Left lung (tissue), 14 donors: ENCODE measurements at places on chromosomes 4 and X.
A peak's percentile ranks its signal among the peaks of the same experiment; 100 is the strongest.

DNA sequence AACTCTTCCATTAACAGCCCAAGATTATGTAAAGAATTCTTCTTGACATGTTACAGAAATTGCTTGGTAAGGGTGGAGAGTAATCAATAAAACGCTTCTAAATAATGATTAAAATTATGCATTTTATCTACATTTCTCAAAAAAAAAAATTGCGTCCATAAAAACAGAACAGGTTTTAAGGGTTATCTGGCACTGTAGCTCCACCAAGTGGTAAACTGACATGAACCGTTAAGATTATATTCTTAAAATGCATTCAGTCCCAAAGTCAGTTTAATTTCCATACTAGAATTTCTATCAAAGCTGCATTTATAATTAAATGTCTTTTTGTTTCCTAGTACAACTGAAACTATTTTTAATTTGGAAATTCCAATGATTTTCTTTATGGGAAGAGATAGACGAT is 214.0 kb upstream of the UGT8 start:
- peak; percentile 53 for DNase-seq

GRCh38 chr4:1365271-1366178 is 18.5 kb downstream of the UVSSA start:
- peak; percentile 34 for DNase-seq

DNA sequence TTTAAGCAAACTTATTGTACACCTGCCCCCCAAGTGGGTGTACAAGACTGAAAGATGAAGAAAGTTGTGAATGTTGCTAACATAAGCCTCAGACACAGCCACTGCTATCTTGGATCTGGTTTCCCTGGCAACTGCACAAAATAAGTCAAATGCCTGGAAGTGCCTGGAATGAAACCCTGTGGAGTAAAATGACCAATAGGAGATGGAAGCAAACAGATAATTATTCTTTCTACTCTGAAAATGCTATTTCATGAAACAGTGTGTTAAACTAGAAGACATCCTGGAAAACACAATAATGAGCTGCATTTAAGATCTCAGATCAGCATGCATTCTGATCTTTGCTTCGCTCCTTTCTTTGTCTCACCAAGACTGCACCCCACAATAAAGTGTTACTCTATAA is 1016.0 kb downstream of the ARAP2 start:
- peak; percentile 2 for DNase-seq

DNA sequence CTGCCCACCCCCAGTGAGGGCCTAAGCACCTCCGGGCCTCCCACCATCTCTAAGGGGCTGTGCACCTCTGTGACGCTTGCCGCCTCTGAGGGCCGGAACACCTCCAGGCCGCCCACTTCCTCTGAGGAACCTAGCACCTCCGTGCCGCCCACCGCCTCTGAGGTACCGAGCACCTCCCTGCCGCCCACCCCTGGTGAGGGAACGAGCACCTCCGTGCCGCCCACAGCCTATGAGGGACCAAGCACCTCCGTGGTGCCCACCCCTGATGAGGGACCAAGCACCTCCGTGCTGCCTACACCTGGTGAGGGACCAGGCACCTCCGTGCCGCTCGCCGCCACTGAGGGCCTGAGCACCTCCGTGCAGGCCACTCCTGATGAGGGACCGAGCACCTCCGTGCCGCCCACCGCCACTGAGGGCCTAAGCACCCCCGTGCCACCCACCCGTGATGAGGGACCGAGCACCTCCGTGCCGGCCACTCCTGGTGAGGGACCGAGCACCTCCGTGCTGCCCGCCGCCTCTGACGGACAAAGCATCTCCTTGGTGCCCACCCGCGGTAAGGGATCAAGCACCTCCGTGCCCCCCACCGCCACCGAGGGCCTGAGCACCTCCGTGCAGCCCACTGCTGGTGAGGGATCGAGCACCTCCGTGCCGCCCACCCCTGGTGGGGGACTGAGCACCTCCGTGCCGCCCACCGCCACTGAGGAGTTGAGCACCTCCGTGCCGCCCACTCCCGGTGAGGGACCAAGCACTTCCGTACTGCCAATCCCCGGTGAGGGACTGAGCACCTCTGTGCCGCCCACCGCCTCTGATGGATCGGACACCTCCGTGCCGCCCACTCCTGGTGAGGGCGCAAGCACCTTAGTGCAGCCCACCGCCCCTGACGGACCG is 977 bp downstream of the MAGEE1 start:
- DNase-seq, result no peak

- no peak for DNase-seq
Observed at GRCh38 chr4:56181140-56181953, 205.9 kb downstream of the AASDH start.

GRCh38 chrX:69107747-69108401 is 57.4 kb downstream of the PJA1 start:
- no peak for DNase-seq

DNA sequence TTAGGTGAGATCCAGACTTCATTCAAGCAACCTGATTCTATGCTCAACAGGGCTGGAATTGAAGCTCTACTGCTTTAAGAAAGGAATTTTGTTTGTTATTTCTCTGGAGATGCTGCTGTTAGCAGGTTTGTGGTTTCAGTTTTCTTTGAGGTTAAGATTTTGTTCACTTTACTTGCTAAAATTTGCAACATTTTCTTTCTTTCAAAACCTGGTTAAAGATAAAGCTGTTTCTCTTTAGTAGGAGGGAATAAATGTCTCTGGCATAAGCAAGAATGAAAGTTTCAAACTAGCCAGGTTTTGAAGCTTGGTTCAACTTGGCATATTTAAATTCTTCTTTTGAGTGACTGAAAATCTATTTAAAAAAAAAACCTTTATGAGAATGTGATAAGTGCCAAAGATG is 660.6 kb upstream of the NR3C2 start:
- DNase-seq, result no peak

- DNase-seq, result no peak
Observed at GRCh38 chr4:6619116-6619465, 21.4 kb upstream of the MRFAP1 start.

GRCh38 chr4:1367230-1367935 is 20.4 kb downstream of the UVSSA start:
- no peak for DNase-seq

DNA sequence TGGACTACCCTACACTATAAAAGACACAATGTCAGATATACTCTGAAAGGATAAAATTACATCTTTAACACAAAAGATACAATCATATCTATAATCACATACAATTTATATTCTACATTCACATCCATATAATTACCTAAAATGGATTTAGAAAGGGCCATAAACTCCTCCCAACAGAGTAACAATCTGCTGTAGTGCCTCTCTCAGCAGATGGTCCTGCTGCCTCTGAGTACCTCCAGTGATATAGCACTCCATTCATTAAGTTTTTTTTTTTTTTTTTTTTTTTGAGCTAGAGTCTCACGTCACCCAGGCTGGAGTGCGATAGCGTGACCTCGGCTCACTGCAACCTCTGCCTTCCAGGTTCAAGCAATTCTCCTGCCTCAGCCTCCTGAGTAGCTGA is 7.4 kb downstream of the ANKRD37 start:
- DNase-seq, result no peak

GRCh38 chrX:9728261-9728660 is 37.4 kb downstream of the GPR143 start:
- no peak for DNase-seq

GRCh38 chr4:10061650-10062415 is 40.5 kb upstream of the SLC2A9 start:
- no peak for DNase-seq

- no peak for DNase-seq
Observed at GRCh38 chr4:157121401-157121800, 45.5 kb downstream of the GLRB start.

DNA sequence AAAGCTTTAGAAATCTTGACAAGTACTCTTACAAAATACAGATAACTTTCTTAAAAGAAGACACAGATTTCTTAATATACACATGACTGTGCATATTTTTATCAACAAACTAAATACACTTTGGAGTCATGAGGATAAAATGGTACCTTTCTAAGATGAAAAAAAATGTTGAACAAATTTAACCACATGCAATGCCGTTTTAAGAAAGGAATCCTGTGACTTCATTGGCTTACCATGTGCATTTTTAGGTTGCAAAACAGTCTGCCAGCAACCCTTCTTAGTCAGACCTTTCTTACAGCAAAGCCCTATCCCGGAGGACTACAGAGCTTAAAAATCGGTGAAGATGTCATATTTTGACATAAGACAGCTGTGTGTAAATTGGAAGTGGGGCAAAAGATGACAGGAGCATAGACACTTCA is 51.7 kb downstream of the GASK1B start:
- DNase-seq, result peak; percentile 57

GRCh38 chrX:118904218-118904617 is 70.2 kb upstream of the LONRF3 start:
- no peak for DNase-seq

DNA sequence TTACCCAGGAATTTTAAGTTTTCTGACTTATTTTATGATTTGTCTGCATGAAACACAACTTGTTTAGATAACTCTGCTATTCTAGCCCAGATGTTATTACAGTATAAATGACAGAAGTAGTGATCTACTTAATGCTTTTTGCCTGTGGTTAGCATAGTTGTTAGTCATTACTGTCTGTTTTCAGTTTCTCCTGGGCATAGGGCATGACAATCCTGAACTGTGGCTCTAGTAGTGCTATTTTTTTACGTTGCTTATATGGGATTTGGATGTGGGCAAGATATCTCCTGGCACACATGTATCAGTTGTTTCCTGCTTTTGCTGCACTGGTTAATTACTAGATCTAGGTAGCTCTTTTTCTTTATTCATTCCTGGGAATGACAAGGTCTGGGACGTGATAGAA is 1005.8 kb downstream of the PCDH18 start:
- no peak for DNase-seq

- no peak for DNase-seq
Observed at GRCh38 chr4:153794006-153794405, 5.1 kb upstream of the SFRP2 start.

- DNase-seq, result no peak
Observed at GRCh38 chr4:121778991-121779628, 14.1 kb upstream of the SMIM43 start.

- no peak for DNase-seq
Observed at GRCh38 chrX:147757750-147758149, 154.0 kb upstream of the FMR1 start.

DNA sequence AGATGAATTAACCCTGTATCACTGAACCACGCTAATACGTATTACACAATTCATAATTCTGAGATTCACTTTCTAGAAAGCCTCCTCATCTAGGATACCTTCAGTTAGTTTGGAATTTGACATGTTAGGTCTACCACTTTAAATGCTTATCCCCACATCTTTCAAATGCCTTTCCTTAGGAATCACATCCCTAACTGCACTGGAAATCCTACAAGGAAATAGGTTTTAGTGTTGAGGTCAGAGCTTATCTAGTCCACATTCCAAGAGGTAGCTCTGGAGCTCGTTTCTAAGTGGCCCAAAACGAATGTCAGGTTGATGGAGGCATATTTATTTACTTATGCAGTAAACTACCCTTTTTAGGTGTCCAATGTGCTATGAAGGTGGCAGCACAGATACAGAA is 18.0 kb downstream of the PDHA1 start:
- no peak for DNase-seq

DNA sequence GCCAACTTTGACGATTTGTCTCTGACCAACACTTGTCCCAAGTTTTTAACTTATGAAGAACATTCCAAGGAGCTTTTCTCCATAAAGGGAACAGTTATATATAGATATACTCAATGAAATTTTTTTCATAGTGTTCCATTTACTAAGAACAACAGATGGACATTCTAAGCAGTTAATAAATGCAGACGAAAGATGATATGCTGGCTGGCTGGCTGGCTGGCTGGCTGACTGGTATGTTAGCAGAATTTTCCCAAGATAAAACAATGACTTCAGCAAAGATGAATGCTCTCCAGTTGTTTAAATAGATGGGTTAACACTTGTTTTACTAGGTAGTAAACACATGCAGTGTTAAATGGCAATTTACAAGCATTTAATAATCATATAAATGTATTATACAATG is 62.2 kb downstream of the SPANXN3 start:
- DNase-seq, result no peak

DNA sequence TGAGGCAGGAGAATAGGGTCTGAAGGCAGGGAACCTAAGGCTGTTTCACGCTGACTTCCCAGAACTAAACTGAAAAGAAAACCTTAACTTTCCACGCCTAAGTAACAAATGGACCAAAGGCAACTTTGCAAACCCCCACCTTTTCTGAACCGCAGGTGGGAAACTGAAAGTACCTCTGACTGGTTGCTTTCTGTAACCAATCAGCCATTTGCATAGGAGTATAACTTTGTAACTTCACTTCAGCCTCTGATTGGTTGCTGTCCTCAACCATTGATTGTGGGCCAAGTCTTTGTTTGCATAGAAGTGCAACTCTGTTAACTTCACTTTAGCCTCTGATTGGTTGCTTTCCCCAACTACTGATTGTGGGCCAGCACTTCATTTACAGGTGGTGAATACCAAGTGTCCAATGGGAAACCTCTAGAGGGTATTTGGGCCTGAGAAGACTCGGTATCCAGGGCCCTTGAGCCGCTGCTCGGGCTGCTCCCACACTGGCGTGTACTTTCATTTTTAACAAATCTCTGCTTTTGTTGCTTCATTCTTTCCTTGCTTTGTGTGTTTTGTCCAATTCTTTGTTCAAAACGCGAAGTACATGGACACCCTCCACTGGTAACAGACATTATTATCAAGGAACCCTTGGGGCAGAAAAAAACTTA is 121.6 kb upstream of the CBR4 start:
- DNase-seq, result no peak

DNA sequence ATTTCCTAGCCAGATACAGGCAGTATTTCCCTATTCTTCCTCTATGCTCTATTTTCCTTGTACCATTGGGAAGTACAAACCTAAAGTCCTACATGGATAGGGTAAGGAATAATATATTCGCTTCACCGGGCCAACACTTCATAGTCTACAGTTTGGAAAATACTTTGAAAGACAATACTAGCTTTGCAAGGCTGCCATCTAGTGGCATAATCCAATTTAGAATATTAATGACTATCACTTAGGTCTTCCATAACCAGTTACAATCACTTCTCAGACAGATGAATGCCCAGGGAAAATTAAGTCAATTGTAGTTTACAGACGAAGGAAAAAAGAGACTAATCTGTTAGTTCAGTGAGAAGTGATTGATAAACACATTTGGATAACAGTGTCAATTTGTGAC is 141.0 kb upstream of the FAM47C start:
- no peak for DNase-seq
